ENCODE measurements at places on chromosomes 1 and 21.

- no peak for DNase-seq
Observed at GRCh38 chr1:48943826-48944225, 167.1 kb upstream of the BEND5 start.

- no peak for DNase-seq
Observed at GRCh38 chr1:234776256-234776875, 166.4 kb upstream of the IRF2BP2 start.

DNA sequence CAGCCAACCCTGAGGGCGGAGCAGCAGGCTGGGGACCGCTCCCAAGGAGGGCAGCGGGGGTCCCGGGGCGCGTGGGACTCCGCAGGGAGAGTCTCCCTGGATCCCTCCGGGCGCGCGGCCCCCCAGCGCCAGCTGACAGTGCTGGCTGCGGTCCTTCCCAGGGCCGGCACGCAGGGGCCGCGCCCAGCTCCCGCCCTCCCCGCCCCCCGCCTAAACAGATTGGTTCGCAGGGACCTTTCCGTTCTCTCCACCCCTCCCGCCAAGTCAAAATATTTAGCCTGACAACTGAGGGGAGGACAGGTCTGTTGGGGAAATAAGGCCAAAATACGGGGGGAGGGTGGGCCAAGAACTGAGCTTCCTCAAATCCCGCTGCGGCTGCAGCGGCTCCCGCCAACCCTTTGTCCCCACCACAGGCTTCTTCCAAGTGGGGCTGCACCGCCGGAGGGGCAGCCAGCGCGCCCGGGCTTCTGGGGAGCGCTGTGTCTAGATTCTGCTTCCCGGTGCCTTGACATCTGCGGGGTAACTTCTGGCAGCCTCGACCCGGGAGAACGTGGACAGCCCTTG, at the start of gene INSRR:
Gene INSRR (minus strand): TSS at position 159 of the 564 bp plus-strand sequence. CDS start 496 bp downstream, outside the sequence.
- DNase-seq = no peak

- no peak for DNase-seq
Observed at GRCh38 chr1:160492617-160493016, 30.4 kb downstream of the SLAMF6 start.

DNA sequence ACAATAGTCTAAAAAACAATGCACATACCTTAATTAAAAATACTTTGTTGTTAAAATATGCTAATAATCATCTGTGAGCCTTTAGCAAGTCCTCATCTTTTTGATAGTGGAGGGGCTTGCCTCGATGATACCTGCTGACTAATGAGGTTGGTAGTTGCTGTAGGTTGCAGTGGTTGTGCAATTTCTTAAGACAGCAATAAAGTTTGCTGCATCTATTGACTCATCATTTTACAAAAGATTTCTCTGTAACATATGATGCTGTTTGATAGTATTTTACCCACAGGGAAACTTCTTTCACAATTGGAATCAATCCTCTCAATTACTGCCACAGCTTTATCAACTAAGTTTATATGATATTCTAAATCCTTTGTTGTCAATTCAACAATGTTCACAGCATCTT, 7.6 kb downstream of the C1orf87 start:
- DNase-seq = no peak

DNA sequence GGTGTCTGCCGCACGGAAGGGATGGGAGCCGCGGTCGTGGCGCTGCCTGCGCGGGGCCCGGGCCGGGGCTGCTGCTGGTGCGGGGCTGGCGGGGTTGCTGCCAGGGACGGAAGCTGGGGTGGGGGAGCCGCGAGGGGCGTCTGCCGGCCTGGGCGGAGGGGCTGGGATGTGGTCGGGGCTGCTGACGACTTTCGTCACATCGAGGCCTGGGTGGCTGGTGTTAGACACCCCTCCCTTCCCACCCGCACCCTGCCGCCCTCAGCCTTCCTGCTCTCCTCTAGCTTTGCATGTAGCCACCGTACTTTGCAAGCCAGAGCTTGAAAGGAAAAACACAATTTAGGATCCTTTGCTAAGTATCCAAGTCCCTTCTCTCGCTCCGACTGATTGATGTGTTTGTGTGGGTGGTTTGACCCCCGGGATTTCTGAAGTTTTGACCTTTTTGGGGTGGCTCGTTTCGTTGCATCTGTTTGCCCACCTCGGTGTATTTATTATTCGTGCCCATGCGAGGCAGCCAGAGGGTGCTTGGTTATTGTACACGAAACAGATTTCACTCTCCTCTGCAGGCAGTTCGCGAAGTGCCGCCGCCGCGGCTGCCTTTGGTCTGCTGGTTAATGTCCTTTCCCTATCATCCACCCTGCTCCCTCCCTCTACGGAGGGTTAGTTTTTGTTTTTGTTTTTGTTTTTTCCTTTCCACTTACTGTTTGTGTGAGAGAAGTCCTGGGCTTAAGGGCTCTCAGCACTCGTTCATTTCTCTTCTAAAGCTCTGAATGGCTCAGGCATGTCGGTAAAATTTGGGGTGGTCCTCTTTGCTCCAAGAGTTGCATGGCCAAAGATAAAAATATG, 868 bp downstream of the C1orf21 start:
- no peak for DNase-seq

DNA sequence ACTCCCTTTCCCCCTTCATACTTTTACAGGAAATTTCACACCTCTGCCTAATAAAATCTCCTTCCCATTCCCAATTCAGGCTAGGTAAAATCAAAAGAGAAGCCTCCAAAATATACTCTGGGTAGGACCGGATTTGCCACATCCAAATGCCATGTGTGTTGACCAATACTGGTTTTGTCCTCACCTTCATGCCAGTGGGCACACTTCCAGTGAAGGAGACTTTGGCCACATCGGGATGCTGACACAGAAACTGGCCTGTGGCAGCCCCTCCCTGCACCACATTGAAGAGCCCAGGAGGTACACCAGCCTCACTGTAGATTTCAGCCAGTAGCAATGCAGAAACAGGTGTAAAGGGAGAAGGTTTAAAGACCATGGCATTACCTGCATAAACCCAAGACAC, 18.1 kb downstream of the ALDH9A1 start:
- no peak for DNase-seq

DNA sequence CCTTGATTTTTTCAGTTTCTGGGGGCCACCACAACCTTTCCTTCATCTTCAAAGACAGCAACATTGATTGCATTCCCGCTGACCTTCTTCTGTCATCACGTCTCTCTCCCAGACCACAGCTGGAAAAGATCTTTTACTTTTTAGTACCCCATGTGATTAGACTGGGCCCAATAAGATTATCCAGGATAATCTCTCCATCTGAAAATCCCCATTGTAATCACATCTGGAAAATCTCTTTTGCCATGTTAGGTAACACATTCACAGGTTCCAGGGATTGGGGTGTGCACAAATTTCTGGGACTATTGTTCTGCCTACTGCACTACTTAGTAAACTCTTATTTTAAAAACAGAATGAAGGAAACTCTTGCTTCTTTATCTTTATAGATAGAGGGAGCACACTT, 47.1 kb upstream of the INSL5 start:
- no peak for DNase-seq

DNA sequence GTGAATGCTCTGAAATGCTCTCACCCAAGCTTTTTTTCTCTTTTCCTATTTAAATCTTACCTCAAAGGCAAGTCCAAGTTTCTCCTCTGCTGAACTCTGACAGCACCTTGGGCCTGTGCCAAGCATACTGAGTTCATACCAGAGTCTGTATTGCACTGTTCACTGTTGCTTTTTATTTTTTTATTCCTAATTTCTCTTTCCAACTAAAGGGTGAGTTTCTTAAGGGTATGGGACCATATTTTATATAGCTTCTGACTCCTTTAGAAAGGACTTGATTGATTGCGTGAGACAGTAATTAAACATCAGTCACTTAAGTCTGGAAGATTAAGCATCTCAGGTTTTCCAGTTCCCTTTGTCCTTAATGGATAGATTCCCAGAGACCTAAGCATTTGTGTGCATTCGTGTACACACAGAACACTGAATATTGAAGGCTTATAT, 69.9 kb downstream of the CACHD1 start:
- DNase-seq = no peak

DNA sequence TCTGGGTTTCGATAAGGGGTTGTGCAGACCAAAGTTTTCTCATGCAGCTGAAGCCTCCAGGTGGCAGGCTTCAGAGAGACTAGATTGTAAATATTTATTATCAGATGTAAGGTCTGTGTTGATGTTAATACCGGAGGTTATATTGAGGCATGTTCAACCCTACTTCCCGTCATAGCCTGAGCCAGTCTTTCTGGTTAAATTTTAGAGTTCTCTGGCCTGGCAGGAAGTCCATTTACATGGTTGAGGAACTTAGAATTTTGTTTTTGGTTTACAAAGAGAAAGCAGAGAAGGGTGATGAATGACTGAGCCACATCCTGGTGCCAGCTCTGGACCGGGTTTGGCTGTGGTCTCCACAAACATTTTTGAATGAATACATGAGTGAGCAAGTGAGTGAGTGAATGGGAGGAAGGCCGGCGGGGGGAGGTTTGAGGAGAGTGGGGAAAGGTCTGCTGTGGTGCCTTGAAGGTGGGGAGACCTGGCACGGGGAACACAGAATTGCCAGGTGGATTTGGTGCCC, 218.5 kb downstream of the DISC1 start:
- DNase-seq = no peak

DNA sequence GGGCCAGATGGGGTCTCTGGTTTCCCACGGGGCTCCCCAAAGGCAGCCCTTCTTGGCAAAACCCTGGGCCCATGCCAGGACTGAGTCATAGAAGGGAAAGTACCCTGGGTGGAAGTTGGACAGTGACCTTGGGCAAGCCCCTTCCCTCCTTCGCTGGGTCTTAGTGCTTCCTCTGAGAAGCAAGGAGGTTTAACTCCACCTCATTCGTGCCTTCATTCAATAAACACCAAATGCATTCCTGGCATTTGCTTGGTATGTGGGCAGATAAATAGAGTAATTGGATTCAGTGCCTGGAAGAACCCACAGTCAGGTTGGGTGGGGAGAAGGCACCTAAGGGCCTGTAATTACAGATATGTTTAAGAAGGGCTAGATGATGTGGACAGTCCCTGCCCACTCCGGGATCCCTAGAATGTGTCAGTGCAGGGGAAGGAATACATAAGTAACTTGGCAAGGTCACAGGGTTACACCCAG, 36.3 kb upstream of the CITED4 start:
- no peak for DNase-seq

DNA sequence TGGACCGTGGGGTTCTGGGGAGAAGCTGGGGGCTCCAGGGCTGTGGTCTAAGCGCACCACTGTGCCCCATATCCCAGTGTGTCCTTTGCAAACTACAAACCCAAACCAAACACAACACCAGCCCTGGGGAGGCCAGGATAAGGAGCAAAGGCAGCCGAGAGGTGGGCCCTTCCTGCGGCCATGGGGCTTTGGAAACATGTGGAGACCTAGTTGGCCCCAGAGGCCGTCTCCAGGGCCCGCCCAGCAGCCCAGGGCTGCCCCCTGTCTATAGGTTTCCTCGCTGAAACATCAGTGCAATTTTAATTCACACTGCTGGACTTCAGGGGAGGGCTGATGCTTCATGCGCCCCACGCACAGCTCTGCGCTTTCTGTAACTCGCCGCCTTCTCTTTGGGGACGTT, 61.3 kb downstream of the PRDM16 start:
- no peak for DNase-seq

DNA sequence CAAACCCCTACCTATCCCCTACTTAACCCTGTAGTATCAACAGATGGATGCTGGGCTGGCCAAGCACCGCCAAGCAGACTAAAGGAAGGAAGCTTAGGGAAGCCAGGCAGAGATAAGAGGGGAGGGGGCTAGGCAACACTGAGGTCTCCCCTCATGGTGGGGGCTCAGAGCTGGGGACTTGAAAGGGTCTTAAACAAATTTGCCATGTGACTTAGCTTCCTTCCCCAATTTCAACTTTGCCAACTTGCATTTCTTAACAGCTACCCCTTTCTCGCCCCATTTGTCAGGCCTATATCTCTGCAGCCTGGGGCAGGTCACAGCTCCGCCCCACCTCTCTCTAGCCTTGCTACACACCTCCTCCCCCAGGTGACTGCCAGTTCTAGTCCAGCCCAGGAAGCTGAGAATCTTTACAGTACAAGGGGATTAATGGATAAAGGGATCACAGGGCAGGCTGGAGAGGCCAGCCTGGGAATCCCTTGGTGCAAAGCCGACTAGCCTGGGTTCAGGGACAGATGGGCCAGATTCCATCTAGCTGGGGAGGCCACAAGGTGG, 3.4 kb downstream of the KIF21B start:
- no peak for DNase-seq

- no peak for DNase-seq
Observed at GRCh38 chr1:116950517-116951199, 40.9 kb downstream of the PTGFRN start.

DNA sequence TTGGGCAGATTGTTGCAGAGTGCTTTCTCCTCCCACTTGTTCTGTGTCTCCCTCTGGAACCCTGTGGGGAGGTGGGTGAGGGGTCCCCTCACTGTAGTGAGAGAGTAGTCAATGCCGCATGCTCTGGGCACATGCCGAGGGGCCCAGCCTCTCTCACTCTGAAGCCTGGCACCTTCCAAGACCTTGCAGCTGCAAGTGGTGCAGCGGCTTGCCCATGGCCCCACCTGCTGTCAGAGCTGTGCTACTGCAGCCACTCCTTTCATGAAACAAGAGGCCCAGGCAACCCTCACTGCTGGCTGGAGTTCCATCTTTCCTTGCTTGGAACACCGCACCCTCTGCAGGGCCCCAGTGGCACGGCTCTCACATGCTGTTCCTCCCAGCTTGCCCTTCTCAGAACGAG, 58.4 kb upstream of the COL6A1 start:
- peak; percentile 12 for DNase-seq

GRCh38 chr1:33094971-33095604, 14.1 kb downstream of the AZIN2 start:
- DNase-seq = no peak

DNA sequence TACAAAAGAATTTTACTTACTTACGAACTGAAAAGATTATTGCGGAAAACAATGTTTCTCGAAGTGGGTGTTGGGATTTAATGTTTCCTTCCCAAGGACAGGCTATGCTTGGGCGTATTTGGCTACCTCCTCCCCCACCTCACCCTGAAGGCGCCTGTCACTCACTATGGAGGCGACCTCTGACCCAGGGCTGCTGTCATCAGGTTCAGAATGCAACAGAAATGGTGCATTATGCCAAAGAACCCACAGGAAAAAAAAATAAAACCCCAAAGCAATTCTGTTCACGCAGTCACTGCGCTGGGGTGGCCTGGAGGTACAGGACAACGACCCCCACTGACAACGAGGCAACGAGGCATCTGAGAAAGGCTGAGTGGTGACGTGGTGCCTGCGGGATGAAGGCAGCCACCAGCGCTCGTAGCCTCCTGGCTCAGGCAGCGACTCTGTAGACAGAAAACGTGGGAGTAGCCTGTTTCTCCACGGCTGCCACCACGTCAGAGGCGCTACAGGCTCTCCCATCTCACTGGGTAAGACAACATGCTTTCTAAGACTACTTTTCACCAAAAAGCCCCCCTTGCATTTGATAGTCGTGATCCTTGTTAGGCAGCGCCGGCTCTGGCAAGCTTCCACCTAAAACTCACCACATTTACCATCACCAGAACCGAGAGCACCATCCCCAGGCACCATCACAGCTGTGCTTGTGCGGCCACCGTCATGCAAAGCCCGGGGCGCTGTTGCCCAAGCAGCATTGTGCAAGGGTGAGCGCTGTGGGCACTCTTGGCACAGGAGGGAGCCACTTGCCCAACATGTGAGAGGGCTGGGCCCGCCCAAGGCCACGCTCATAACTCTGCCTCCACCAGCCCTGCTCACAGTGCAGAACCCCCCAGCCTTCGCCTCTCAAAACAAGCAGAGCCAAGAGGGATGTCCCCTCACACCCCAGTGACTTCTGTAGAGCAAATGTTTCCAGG, 14.3 kb downstream of the NADK start:
- DNase-seq = no peak
